ENCODE measurements at places on chromosomes 3 and 15. TPM values are rescaled to one million over a fixed set of nuclear protein-coding genes. Genes with fewer than 3 reads are reported as not detected.

DNA sequence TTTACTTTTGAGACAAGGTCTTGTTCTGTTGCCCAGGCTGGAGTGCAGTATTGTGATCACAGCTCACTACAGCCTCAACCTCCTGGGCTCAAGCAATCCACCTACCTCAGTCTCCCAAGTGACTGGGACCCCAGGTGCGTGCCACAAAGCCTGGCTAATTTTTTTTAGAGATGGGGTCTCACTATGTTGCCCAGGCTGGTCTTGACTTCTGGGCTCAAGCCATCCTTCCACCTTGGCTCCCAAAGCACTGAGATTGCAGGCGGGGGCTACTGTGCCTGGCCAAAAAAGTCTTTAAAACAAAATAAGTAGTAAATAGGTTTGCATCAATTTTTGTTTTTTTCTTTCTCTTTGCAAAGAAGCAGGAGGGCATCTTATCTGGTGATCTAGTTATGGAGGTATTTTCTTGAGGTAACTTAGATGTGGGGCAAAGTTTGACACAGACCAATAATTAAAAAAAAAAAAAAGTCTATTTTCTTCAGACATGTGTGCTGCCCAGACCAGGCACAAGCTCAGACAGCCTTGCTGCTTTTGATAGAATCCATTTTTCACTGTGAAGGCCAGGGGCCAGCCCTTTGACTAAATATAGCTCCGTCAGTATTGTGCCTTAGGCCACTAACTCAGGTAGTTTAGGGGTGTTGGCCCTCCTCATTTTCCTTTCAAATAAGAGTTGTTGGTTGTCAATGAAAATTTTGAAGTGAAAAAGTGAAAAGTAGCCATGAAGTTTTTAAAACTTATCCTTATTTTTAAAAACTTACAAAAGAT lies 2.5 kb downstream of the ARL6IP5 start:
- H3K4me3 ChIP-seq = peak overlapping the region; percentile 99
- H3K4me1 ChIP-seq = peaks cover 62% of the 10 kb centered on the region
- no peaks in the 10 kb centered on the region for H3K27me3 ChIP-seq
- peaks cover 40% of the 10 kb centered on the region for H3K36me3 ChIP-seq

GRCh38 chr3:123154020-123154985 lies 47.4 kb upstream of the SEC22A start:
- DNase-seq = no peak
- peaks cover 36% of the 10 kb centered on the region for H3K36me3 ChIP-seq
- no peak overlapping the region for H3K4me3 ChIP-seq
- H3K27me3 ChIP-seq = no peaks in the 10 kb centered on the region

- peaks cover 33% of the 10 kb centered on the region for H3K36me3 ChIP-seq
- no peaks in the 10 kb centered on the region for H3K27me3 ChIP-seq
- no peak overlapping the region for H3K27ac ChIP-seq
- peaks cover 44% of the 10 kb centered on the region for H3K4me1 ChIP-seq
- DNase-seq = peak; percentile 85
Measured at GRCh38 chr15:64246364-64247189, 83.8 kb upstream of the PPIB start.

DNA sequence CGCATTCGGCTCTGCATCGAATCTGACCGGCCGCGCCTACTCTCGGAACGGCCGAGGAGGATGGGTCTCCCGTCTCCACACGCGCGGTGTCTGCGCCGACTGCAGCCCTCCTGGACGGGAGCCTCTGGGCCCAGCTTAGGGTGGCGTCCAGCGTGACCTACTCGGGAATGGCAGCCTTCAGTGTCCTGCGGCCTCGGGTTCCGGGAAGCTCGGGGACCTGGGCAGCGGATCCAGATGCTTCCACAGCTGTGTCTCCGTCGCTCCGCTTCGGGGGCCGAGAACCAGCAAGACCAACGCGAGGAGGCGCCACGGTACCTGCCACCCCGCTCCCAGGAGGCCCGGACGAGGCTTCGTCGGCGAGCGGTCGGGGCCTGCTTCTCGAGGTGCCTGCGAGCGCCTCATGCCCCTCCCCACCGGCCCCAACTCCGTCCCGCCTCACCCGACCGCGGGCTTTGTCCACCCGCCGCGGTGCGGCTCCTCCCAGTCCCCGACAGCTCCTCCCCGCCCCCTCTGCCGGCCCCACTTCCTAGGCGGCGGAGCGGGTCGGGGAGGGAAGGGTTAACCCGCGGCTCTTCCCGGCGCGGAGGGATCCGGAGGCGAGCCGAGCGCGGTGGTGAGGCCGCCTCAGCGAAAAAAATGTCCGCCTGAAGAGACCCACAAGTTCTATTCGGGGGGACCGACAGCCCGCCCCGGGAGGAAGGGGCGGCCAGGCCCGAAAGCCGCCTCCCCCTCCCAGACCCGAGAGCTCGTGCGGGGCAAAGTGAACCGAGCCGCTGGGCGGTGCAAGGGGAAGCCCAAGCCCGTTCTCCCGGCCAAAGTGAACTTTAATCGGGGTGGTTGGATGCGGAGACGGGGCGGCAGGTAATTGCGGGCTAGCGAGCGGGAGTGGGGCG lies at the start of gene TCF12:
TCF12 (plus strand) TSS at position 599 of the 893 bp plus-strand sequence. CDS start 1,270 bp downstream, outside the sequence.
- peaks cover 34% of the 10 kb centered on the region for H3K4me1 ChIP-seq
- H3K27me3 ChIP-seq = no peaks in the 10 kb centered on the region
- H3K27ac ChIP-seq = peak within 1 kb of the TSS; percentile 83
- DNase-seq = peak; percentile 91
- H3K36me3 ChIP-seq = peaks cover 18% of the 10 kb centered on the region

- no peak for DNase-seq
- peaks cover 17% of the 10 kb centered on the region for H3K36me3 ChIP-seq
- H3K4me1 ChIP-seq = peaks cover 5% of the 10 kb centered on the region
- H3K4me3 ChIP-seq = no peak overlapping the region
Measured at GRCh38 chr3:52866427-52866826, 30.9 kb downstream of the STIMATE start.

DNA sequence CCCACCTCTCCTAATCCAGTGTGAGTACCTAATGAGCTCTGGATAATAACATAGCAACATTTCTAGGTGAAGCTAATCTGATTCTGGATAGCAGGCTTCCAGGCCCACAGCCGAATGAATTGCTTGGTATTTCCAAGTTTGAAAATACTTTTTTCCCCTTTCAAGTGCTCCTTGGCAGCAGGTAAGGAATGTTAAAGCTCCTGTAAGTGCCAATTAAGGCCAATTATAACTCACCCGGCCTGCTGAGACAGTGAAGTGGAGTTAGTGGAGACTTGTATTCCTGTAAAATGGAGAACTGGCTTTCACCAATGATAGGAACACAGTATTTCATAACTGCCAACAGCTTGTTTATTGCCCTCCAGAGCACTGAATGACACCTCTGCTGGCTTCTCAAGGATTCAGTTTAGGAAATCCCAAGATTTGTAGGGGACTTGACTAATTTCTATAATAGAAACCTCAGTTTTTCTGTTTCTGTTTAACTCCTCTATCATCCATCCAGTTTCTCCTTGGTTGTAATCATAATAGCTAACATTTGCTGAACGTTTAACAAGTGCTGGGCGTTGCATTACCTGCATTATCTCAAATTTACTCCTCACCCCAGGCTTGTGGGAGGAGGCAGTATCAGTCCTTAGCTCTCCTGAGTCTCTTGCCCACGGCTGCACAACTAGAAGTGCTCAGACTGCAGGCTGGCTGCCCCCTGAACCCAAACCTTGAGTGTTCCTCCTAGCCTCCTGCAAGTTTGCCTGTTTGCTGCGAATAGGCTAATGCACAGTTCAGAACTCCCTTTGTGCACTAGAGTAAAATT lies 52.7 kb upstream of the SCAANT1 start:
- H3K36me3 ChIP-seq = peaks cover 4% of the 10 kb centered on the region
- no peak for DNase-seq
- H3K4me3 ChIP-seq = no peak overlapping the region
- H3K27ac ChIP-seq = peak overlapping the region; percentile 57
- peaks cover 65% of the 10 kb centered on the region for H3K4me1 ChIP-seq

DNA sequence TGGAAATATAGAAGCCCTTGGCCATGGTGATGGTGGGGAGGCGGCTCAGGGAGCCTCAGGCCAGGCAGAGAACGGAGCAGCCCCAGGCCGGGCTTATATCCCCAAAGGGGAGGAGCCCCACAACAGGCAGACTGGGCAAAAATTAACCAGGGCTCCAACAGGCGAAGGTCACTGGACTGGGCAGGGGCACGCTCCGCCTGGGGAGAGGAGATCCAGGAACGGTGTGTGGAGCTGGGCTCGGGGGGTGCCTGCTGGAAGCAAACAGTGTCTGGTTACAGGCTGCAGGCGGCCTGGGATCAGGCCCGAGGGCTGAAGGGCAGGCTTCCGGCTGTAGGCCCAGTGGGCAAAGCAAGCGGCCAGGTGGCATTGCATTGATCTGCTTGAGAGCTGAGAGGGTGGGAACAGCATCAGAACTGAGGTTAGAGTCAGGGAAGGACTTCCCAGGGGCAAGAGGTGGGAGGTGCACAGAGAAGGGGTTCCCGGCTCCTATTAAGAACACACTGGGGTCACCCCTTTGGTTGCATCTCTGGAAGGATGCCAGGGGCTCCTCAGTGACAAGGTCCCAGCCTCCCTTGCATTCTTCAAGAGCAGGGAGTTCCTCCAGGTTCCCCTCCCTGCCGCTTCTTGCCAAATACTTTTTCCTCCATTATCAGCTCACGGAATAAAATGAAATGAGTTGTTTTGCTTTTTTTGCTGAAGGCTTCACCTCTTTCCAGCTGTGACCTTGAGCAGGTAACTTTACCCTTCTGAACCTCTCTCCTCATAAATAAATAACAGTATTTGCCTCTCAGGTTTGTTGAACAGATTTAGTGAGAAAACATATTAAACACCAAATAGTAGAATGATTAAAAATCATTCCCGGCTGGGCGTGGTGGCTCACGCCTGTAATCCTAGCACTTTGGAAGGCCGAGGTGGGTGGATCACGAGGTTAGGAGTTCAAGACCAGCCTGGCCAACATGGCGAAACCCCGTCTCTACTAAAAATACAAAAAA lies 7.8 kb downstream of the ANPEP start:
- H3K4me3 ChIP-seq = no peak overlapping the region
- H3K36me3 ChIP-seq = no peaks in the 10 kb centered on the region
- peaks cover 5% of the 10 kb centered on the region for H3K27me3 ChIP-seq
- no peaks in the 10 kb centered on the region for H3K4me1 ChIP-seq
- H3K27ac ChIP-seq = no peak overlapping the region
- DNase-seq = no peak

- no peak for DNase-seq
- no peaks in the 10 kb centered on the region for H3K36me3 ChIP-seq
- H3K27ac ChIP-seq = no peak overlapping the region
- peaks cover 1% of the 10 kb centered on the region for H3K27me3 ChIP-seq
- no peaks in the 10 kb centered on the region for H3K4me1 ChIP-seq
Measured at GRCh38 chr3:73225146-73225855, 163.8 kb downstream of the EBLN2 start.

- H3K4me1 ChIP-seq = no peaks in the 10 kb centered on the region
- H3K27ac ChIP-seq = no peak overlapping the region
- H3K27me3 ChIP-seq = peaks cover 7% of the 10 kb centered on the region
- no peaks in the 10 kb centered on the region for H3K36me3 ChIP-seq
Measured at GRCh38 chr3:156513619-156514018, 41.3 kb downstream of the SSR3 start.

GRCh38 chr3:104564045-104564643 lies 802.6 kb upstream of the ALCAM start:
- no peak overlapping the region for H3K27ac ChIP-seq
- no peaks in the 10 kb centered on the region for H3K36me3 ChIP-seq
- H3K4me3 ChIP-seq = no peak overlapping the region
- peak; percentile 83 for DNase-seq

DNA sequence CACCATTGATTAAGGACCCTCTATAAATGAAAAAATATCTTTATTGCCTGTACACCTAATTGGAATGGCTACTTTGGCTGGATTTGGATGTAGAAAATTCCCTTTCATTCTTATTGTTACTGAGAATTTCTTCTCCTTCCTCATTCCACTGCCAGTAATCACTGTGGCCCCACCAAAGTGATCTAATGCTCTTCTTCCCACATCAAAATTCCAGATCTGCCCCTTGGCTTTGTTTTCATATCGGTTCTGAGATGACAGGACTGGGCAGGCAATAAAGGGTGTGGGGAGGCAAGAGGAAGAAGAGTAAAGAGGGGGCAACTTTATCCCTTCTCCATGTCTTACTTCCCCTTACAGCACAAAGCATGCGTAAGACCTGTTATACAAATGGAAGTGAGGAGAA lies 2.1 kb downstream of the ANKUB1 start:
- H3K36me3 ChIP-seq = no peaks in the 10 kb centered on the region
- H3K27ac ChIP-seq = no peak overlapping the region
- no peaks in the 10 kb centered on the region for H3K4me1 ChIP-seq
- no peak for DNase-seq

DNA sequence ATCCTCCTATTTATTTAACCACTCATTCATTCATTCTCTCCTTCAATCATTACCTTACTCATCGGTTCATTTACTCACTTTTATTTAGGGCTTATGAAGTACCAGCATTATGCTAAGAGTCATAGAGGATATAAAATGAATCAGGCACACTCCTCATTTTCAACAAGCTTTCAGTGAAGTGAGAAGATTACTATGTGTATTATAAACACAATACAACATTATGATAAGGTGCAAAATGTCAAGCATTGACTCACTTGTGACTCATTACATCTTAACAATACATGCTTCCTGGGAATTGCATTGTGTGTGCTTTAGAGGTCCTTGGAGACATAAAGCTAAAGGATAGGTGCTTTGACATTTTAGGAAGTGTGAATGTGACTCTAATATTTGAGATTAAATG lies 60.4 kb downstream of the PLAAT1 start:
- no peak overlapping the region for H3K4me3 ChIP-seq
- no peak overlapping the region for H3K27ac ChIP-seq
- H3K4me1 ChIP-seq = no peaks in the 10 kb centered on the region

DNA sequence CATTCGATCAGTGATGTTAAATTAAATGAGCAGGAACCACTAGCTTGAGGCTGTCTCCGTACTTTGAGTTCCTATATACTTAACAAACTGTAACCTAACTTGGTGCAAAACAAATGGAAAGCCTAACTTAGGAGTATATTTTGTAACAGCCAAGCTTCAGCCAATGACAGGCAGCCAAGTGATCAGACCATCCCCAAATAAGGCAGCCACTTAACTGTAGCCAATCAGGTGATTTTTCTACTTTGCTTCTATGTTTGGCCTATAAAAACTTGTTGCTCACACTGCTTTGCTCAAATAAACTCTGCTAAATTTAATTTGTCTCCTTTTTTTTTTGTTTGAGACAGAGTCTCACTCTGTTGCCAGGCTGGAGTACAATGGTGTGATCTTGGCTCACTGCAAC lies 19.3 kb upstream of the ZNF770 start:
- no peaks in the 10 kb centered on the region for H3K27me3 ChIP-seq
- H3K27ac ChIP-seq = no peak overlapping the region

DNA sequence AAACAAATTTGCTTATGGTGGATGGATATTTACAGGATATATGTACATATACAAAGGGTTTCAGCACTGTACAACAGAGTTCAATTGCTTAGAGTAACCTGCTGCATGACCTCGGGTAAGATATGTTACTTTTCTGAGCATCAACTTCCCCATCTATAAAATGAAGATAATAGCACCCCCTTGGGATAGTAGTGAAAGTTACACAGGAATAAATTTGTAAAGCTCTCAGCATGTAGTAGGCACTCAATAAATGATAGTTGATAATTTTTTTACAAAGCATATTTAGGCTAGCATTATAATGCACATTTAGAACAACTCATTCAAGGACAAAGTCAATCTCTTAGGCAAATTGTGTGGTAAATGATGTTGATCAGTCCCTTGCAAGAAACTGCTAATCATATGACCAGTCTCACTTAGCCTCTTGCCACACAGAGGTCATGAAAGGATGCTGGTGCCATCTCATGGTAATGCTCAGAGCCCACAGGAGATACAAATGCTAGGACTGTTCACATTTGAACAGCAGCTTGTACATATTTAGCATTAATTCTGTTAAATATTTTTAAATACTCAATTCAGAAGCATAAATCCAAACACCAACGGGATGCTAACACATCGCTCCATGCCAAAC lies 123.9 kb downstream of the MAGI1 start:
- H3K4me3 ChIP-seq = no peak overlapping the region
- peaks cover 2% of the 10 kb centered on the region for H3K27me3 ChIP-seq
- H3K36me3 ChIP-seq = no peaks in the 10 kb centered on the region
- H3K27ac ChIP-seq = no peak overlapping the region
- no peak for DNase-seq

Gene ISLR
- not detected for total RNA-seq

Gene AHSG
- not detected for total RNA-seq

Gene IL17RD
- total RNA-seq = not detected
